ENCODE measurements at places on chromosomes 5 and 9.
A peak's percentile ranks its signal among the peaks of the same experiment; 100 is the strongest.

DNA sequence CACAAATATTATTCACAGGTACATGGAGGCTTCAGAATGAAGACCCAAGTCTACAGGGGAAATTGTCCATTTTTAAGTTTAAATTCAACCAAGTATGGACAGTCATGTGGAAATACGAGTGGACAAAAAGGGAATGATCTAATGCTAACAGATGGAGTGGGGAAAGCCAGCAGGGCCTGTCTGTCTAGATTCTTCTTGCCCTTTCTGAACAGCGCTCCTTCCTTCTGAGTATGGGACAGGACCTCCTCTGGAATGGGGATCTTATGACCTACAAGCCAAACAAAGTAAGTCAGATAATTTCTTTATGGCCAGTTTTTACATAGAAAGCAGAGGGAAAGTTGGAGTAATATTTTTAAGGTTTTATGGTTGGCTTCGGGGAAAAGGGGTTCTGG, 119.8 kb upstream of the NEK6 start:
- no peak for DNase-seq

- no peak for DNase-seq
Measured at GRCh38 chr9:126521551-126521950, 92.2 kb upstream of the LMX1B start.

GRCh38 chr9:76987594-76988200, 31.8 kb upstream of the FOXB2 start:
- DNase-seq = no peak

DNA sequence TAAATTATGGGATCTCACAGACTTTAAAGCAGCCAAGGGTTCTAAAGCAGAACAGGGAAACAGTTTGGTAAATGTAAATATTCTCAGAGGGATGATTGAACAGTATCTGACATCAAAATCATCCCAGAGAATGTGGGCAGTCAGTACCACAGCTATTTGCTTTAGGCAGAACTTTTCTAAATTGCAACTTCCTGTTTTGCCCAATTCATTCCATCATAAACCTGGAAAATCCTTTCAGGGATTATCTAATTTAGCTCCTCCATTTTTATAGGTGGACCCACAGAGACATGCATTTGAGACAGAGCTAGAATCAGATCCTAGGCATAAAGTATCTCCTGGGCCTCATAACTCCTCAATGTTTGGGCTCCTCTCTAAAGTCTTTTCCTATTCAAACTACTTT, 12.4 kb downstream of the NR6A1 start:
- no peak for DNase-seq

GRCh38 chr5:67355120-67355713, 158.6 kb upstream of the CD180 start:
- no peak for DNase-seq

DNA sequence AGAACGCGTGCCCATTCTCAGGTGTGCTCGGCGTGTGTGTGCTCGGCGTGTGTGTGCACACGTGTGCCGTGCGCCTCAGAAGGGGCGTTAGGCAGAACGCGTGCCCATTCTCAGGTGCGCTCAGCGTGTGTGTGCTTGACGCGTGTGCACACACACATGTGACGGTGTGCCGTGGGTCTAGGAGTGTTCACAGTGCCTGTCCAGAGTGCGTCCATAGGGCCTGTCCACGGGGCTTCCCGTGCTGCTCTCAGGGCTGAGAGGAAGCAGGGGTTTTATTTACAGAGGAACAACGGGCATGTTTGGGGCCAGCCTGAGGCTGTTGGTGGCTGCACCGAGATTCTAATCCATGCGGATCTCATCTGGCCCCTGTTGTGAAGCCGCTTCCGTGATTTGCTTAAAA, 14.2 kb upstream of the AHRR start:
- no peak for DNase-seq

GRCh38 chr9:129454467-129455067, 166.3 kb downstream of the C9orf50 start:
- no peak for DNase-seq

GRCh38 chr5:4019841-4020240, 424.2 kb downstream of the IRX1 start:
- DNase-seq = no peak

GRCh38 chr5:56664025-56664424, 151.3 kb upstream of the MAP3K1 start:
- no peak for DNase-seq

- DNase-seq = no peak
Measured at GRCh38 chr5:164433106-164433870, 927.9 kb downstream of the MAT2B start.

- no peak for DNase-seq
Measured at GRCh38 chr9:133814586-133815208, 76.5 kb upstream of the SARDH start.

- DNase-seq = no peak
Measured at GRCh38 chr9:18837402-18837801, 195.6 kb downstream of the SAXO1 start.

GRCh38 chr5:98798847-98799246, 25.4 kb downstream of the RGMB start:
- DNase-seq = no peak

GRCh38 chr9:22147813-22148527, 138.9 kb upstream of the CDKN2B start:
- no peak for DNase-seq

DNA sequence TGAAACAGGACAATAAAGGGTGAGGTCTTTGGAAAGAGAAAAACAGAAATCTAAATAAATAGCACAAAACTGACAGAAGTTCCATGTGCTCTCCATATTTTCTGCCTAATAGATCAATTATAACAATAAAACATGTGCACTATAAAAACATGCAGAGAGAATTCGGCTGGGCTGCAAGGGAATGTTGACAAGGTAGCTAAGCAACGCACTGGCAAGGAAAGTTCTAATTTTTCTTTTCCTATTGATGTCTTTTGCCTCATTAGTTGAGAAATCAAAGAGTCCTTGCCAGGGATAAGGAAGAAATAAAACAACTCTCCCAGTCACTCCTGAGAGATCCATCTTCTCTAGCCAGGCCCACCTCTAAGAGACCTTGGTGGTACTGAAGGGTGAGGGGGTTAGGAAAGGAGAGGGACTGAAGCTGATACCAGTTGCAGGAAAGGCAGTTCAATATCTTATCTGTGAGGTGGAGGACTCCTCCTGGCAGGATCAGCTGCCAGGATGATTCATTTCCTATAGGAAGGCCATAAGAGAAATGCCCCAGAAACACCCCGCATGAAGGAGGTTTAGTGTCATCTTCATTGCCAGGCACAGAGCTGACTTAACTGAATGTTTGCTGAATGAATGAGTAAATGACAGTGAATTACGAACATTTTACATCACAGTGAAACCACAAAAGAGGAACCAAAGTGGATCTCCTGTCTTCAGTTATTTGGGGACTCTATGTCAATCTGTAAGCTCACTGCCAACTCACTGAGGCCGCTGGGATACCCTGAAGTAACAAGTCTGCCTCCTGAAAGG, 63.7 kb upstream of the IFNK start:
- no peak for DNase-seq

DNA sequence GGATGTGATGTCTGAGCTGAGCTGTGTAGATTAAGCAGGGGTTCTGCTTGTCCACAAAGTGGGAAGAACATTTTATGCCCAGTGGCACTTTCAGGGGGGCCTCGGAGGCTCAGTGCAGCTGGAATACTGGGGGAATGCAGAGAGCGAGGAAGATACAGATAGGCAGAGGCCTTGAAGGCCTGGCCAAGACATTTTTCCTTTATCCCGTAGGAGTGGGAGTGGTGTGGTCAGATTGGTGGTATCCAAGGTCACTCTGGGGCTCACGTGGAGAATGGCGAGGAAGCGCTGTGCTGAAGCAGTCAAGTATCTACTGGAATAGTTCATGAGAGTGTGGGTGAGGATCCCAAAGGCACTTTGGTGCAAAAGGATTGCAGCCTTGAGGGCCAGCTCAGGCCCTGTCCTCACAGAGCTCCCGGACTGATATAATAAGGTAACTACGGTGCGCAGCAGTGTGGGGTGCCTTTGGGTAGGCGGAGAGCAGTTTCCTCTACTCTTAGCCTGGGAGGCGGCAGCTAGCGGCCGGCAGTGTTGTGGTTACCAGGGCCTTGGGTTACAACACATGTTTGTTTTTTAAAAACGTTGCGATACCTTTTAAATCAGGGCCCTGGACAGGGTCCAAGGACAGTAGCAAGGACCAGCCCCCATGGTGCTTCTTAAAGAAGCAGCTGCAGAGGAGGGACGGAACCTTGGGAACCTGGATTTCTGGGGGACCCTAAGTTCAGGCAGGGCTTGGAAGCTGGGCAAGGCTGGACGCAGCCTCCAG, 10.8 kb upstream of the CCDC69 start:
- peak; percentile 18 for DNase-seq

GRCh38 chr5:151126199-151126645, 31.4 kb downstream of the ANXA6 start:
- no peak for DNase-seq

DNA sequence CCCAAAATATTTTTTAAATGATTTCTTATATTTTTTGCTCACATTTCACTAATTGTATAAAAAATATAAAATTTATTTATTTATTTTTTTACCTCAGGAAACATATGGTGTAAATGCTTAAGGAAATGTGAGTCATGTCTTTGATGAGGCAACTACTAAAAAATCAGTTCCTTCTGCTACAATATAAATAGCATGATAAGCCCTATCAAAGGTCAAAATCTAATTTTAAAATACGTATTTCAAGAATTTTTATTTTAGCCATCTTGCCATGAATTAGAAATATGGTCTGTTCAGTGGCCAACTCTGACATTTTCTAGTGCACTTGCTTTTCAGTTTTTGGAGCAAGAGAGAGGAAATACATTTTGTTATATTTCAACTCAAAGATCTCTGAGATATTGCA, 50.5 kb downstream of the PDE4D start:
- no peak for DNase-seq

- DNase-seq = no peak
Measured at GRCh38 chr5:107274571-107274970, 396.2 kb downstream of the EFNA5 start.

- no peak for DNase-seq
Measured at GRCh38 chr9:91412941-91413340, 10.7 kb downstream of the NFIL3 start.

- no peak for DNase-seq
Measured at GRCh38 chr5:62282064-62282463, 23.9 kb upstream of the KIF2A start.

DNA sequence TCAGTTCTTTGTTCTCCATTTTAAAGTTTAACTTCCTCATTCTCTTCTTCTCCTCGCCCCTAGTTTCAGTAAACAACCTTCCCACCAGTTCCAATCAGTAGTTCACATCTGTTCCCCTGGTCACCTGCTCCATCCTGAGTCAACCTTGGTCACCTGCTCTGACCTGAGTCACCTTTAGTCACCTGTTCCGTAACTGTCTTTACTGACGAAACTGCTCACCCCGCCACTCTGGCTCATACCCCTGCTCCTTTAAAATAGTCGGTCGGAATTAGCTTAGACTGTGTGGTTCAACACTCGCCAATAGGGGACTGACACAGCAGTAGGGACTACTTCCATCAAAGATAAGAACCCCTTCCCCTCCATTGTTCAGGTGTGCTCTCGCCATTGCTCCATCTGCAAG, 76.3 kb upstream of the GPBP1 start:
- DNase-seq = no peak

DNA sequence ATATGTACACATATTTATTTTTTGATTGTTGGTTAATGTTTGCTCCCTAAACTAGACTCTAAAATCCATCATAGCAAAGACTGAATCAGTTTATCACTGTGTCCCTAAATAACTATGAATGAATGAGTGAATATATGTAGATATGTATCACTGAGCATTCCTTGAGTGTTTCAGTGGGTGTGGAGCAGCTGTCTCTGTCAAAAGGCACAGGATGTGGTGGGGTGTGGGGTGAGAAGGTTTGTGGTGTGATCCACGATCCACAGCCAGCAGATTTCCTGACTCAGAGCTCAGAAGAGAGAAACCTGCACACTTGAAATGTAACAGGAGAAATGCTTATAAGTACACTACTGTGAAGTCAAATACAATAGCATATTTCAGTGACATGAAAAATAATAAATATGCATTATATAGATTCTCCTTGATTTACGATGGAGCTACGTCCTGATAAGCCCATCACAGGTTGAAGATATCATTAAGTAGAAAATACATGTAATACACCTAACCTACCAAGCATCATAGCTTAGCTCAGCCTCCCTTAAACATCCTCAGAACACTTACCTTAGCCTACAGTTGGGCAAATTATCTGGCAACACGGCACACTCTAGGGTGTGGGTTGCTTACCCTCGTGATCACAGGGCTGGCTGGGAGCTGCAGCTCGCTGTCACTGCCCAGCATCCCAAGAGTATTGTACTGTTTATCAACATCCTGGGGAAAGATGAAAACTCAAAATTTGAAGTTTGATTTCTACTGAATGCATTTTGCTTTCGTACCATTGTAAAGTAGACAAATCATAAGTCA, 287.0 kb downstream of the GAS1 start:
- peak; percentile 73 for DNase-seq

DNA sequence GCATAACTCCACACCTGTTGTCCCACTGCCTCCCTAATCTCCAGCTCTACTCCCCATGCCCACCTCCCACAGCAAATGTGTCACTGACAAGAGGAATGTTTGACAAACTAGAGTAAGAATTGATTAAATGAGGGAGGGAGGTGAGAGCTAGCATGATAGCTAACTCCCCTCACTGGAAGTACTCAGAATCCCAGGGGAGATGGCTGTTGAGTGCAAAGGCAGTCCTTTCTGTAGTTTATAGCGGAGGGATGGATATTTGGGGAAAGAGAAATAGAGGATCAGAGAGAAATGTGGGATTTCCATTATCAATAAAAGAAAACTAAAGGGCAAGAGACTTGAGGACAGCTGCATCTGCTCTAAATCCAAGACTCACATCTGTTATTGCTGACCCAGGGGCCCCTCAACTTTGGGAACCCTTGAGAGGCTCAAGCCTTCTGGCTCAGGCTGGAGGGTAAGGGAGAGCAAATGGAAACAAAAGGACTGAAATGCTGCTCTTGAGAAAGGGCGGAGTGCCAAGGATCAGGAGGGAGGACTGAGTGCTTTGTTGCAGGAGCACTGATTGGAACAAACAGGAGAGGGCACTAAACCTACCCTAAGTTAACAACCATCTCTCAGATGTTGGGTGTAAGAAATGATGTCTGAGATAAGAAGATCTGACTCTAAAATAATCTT, 372.1 kb downstream of the NTRK2 start:
- DNase-seq = no peak

GRCh38 chr9:38445154-38446043, 21.1 kb upstream of the IGFBPL1 start:
- DNase-seq = no peak

- no peak for DNase-seq
Measured at GRCh38 chr9:136947955-136948510, 3.0 kb downstream of the C8G start.

GRCh38 chr5:138647261-138647788, 72.1 kb upstream of the HSPA9 start:
- no peak for DNase-seq

DNA sequence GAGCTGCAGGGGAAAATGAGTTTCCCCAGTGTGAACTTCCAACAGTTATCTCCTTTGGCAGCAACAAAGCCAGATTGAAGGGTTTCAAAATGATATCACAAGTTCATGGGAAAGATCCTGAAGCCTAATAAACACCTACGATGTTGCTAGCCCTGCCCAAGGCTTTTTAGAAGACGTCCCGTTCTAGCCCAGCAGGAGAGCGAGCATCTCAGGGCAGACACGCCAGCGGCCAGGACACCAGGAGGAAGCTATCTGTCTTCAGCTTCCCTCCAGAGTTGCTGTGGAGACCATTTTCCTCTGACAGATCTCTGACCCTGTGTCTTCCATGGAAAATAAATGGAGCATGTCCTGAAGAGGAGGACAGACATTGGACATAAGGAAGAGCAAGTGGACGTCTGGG, 98.4 kb downstream of the FBXO38 start:
- no peak for DNase-seq

GRCh38 chr5:72140711-72141110, 33.4 kb downstream of the MAP1B start:
- no peak for DNase-seq

GRCh38 chr5:175059687-175060211, 335.4 kb downstream of the MSX2 start:
- no peak for DNase-seq

Data from GM04503 (cell line).